CD4-positive, alpha-beta T cell treated with Interferon gamma for 1 hour (primary cell): ENCODE measurements at places on chromosomes 1 and 21.

GRCh38 chr1:67652800-67653199 lies 32.2 kb upstream of the GADD45A start:
- no peak for DNase-seq

GRCh38 chr1:25485536-25486411 lies 55.1 kb downstream of the MACO1 start:
- no peak for DNase-seq

GRCh38 chr1:62336638-62336994 lies 17.4 kb upstream of the KANK4 start:
- DNase-seq = no peak

DNA sequence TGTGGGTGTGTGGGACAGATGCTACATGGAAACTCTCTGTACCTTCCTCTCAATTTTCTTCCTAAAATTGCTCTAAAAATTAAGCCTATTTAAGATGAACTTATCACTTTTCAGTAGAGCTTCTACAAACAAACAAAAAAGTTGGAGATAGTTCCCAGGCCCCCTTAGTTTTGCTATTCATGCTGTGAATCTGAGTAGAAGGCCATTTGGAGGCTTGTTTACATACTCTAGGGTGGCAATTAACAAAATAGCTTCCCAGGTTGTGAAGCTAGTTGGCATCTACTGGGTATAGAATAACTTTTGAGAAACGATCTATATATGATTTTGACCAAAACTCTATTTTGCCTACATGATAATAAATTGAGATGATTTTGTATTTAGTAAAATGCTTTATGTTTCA lies 541.4 kb upstream of the B3GALT2 start:
- DNase-seq = no peak
